ENCODE measurements at places on chromosomes 16 and 17. TPM values are rescaled to one million over a fixed set of nuclear protein-coding genes. Genes with fewer than 3 reads are reported as not detected.

SLC6A2 gene
- total RNA-seq = not detected

GRCh38 chr17:80886641-80887573 is 104.7 kb upstream of the CHMP6 start:
- no peak for ATAC-seq

GRCh38 chr17:81193051-81193410 is 27.0 kb upstream of the AATK start:
- no peak for ATAC-seq

DPEP1 gene
- not detected for total RNA-seq

DNA sequence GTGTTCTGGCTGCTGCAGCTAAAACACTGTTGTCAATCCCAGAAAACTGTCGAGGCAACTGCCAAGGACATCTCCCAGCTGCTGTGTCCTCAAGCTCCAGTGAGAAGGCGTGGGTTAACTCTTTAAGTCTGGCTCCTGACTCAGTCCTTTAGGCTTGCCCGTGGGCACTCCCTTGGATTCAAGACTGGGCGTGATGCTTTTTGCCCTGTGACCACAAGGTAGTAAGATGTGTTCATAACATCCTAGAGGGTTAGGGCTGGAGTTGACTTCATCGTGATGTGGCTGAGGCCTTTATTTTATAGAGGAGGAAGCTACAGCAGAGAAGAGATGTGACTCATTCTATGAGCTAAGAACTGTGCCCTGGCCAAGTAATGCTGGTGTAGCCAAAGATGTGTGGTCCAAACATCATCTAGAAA is 50.9 kb upstream of the TEKT3 start:
- peak; percentile 97 for ATAC-seq

DNA sequence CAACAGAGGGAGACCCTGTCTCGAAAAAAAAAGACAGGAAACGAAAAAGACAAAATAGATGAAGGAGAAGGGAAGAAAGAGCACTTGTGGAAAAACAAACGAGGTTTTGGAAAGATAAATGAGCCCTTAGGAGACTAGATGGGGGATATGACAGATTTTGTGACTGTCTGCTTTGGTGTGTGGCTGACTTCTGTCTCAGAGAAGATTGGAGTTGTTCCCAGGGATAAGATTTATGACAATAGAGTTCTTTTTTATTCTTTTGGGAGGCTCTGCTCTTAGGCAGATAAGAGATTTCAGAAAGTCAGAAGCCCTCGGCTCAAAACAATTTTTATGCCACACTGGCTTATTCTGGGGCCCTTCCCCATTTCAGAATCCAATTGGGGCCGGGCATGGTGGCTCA is 73.9 kb upstream of the ATF7IP2 start:
- no peak for ATAC-seq

FOXN1 gene
- 14.8 TPM for total RNA-seq

ALDH3A1 gene
- total RNA-seq = 194 TPM

- ATAC-seq = no peak
These were observed 81.7 kb downstream of the MRM3 start for GRCh38 chr17:863880-864279.

PRSS36 gene
- 1.5 TPM for total RNA-seq

DNA sequence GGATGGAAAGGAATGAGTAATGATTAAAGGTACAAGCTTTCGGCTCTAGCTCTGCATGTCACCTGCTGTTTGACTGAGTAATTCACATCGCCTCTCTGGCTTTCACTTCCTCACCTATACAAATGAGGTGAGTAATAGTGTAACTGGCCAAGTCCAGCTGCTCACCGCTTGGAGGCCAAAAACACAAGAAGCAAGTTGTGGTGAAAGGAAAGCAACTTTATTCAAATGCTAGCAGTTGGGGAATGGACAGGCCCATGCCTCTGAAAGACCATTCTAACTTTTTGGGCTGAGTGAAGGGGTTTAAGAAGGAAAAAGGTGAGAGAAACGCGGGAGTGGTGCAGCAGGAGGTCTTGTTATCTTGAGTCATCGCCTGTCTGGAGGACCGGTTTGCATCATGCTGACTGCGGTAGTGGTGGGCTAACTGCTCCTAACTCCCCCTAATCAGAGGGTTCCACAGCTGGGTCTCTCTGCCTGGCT is 45.7 kb upstream of the CSNK2A2 start:
- peak; percentile 95 for ATAC-seq

SLFN14 gene
- not detected for total RNA-seq

FBXL16 gene
- 15.1 TPM for total RNA-seq

DNA sequence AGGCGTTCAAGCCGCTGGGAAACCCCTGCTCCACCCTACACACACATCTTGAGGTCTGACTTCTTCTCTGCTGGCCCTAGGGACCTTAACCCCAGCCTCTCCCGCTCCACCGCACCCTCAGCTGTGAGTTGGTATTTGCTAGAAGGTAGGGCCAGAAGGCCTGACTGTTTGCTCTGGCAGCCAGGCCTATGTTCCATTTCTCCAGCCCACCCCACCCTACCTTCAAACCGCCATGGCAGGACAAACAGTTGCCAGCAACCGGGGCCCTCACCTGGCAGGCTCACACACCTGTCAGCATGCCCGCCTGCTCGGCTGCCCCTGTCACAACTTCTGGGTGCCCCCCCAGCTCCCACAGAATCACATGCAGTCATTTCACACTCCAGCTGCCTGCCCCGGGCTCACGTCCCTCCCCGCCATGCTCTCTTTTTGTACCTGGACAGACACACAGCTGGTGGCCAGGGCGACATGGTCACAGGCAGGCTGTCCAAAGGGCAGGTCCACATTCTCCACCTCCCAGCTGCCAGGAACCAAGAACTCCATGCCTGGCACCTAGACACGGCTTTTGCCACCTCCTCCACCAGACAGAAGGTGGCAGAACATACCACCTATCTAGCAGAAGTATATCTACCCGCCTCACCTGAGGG is 2.6 kb upstream of the ATP2A3 start:
- ATAC-seq = no peak

C17orf100 gene
- total RNA-seq = 1.7 TPM

DNA sequence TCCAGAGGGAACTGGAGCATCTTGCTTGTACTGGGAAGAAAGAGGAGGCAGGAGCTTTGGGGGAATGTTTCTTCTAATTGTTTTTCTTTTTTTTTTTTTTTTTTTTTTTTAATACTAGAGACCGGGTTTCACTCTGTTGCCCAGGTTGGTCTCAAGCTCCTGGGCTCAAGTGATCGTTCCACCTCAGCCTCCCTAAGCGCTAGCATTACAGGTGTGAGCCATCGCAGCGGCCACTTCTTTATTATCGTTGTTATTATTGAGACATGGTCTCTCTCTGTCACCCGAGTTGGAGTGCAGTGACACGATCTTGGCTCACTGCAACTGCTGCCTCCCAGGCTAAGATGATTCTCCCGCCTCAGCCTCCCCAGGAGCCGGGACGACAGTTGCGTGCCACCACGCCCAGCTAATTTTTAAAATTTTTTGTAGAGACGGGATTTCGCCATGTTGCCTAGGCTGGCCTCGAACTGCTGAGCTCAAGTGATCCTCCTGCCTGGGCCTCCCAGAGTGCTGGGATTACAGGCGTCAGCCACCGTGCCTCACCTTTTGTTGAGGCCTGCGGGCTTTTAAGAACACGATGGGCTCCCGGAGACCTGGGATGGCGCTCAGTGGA is 137.3 kb upstream of the GSE1 start:
- ATAC-seq = no peak

DNA sequence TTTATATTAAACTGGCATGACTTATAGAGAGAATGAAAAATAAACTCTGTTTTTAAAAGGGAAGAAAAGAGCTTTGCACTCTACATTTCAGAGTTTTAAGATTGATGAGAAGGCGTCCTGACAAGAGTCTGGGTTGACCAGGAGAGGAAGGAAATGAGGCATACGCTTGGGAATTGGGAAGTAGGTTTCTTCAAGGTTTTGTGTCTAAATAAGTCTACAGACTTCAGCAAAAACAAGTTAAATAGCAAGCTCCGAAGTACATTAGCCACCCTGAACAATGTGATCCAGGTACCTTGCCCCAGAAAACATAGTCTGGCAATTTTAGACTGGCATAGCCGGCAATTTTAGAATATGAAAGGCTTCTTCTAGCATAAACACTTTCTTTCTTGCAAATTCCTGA is 28.5 kb upstream of the CCDC182 start:
- no peak for ATAC-seq

- ATAC-seq = peak; percentile 83
These were observed 2.6 kb upstream of the FMNL1 start for GRCh38 chr17:45218895-45219661.
